Smooth muscle cell of trachea (primary cell): ENCODE measurements at places on chromosomes 5 and 9. TPM values are rescaled to one million over a fixed set of nuclear protein-coding genes. Genes with fewer than 3 reads are reported as not detected.

The SPINK4 gene
- not detected in 2 replicates for total RNA-seq

The CDKN2B-AS1 gene
- total RNA-seq: 4.5 and 10.9 TPM in 2 replicates

The P4HA2 gene
- total RNA-seq: 225 and 590 TPM in 2 replicates

The TXNDC8 gene
- 1.9 TPM in 1 of 2 replicates, not detected in the other for total RNA-seq

The LCN9 gene
- not detected in 2 replicates for total RNA-seq
